ENCODE measurements at places on chromosomes 4 and X.

DNA sequence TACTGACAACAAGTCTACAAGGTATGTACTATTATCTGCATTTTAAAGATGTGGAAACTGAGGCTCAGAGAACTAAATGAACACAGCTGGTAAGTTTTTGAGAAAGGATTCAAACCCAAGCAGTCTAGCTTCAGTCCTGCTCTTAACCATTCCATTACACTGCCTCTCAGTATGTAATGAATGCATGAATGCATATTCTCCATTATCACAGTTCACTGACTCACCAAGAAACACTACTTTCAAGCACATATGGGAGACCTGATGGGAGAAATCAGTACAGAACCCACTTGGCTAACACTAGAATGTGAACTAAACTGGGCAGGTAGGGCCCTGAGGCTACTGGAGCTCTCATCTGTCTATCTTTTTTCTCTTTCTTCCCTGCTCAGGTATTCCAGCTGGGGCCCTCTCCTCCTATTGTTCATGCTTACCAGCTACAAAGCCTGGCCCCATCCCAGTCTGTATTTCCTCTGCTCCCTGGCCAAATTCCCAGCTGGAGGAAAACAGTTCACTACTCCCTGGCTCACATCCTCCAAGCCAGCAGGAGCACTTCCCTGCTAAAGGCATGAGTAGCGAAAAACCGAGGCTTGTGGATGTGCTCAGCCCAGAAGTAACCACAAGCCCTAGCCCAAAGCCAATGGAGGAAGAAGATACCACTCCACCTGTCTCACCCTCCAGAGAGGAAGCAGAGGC, 178.2 kb upstream of the ARHGEF9 start:
- no peak for DNase-seq

DNA sequence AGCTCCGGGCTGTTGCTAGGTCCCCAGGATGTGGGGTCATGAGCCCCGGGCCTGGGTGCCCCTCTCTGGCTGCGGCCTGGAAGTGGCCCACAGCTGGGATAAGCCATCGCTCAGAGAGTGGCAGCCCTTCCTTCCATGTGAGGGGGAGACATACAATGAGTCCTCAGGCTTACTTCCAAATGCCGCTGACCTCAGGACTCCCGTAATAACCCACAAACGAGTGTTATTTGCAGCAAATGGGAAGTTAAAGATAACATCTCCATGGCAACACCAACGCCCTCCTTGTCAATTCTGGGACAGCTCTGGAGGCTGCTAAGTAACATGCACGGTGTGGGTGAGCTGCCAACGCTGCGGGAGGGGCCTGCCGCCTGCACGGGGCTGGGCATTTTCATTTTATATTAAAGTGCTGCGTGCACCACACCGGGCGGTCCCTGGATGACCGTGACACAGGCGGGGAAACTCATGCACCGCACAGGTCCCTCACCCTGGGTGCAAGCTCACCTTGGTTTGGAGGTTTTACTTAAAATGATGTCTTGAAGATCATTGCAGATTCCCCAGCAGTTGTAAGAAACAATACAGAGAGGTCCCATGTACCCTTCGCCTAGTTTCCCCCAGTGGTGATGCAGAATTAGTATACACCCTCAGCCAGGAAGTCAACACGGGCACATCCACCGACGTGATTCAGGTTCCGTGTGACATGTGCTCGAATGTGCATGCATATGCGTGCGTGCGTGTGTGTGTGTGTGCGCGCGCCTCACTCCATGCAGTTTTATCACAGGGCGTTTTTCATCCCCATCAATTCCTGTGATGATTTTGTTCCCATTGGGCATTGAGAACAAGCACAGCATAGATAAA, 79.4 kb downstream of the ABLIM2 start:
- no peak for DNase-seq

DNA sequence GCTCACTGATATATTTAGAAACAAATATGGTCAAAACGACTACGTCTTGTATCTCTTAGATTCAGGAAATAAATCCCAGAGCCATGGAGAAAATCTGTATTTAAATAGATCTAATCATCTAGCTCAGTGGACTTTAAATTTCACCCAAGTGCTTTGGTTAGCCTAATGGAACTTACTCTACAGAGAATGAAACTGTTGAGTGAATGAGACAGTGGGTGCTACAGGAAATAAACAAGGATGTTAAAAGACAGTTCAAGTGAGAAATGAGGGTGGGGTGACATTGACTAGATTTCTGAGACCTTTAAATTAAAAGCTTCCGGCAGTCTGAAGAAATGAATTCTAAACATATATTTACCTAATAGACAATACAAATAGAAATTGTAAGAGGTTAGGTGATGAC, 2197.0 kb downstream of the ARAP2 start:
- DNase-seq: no peak

GRCh38 chr4:127069675-127070074, 563.1 kb upstream of the INTU start:
- DNase-seq: no peak

DNA sequence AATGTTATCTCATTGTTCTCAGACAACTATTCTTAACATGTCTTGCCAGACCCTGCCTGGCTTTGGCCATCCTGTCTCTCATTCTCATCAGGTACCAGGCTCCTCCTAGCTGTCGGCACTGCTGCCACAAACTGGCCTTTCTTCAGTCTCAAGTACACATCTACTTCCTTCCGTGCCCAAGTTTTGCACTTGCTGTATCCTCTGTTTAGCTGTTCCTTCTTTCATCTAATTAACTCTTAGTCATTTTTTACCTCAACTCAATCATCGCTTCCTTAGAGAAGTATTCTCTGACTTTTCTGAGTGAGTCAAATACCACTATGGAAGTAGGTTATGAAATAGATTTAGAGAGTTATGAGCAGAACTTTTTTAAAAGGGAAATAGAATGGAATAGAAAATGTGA, 19.7 kb downstream of the CXCL3 start:
- DNase-seq: no peak

GRCh38 chr4:148740701-148741100, 298.5 kb upstream of the NR3C2 start:
- no peak for DNase-seq

DNA sequence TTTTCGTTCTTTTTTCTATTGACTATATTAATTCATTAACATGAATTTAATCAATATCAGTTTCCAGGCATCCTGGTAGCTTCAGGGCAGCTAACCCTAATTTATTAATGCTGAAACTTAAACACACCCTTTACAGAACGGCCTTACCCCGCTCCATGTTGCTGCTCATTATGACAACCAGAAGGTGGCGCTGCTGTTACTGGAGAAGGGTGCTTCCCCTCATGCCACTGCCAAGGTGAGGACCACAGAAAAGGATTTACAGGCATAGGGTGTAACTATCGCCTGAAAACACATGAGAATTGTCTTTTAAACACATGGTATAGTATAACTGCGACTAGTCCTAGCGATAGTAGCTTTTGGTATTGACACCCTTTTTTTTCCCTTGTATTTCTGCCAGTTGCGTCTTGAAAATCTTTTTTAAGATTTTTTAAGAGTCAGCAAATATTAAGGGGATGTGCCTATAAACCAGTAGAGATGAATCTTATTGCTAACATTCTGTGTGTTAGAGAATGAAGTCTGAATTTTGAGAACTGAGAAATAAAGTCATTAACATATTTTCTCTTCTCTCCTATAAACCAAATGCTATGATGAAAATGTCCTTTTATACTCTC, 229.0 kb downstream of the ANK2 start:
- DNase-seq: no peak

DNA sequence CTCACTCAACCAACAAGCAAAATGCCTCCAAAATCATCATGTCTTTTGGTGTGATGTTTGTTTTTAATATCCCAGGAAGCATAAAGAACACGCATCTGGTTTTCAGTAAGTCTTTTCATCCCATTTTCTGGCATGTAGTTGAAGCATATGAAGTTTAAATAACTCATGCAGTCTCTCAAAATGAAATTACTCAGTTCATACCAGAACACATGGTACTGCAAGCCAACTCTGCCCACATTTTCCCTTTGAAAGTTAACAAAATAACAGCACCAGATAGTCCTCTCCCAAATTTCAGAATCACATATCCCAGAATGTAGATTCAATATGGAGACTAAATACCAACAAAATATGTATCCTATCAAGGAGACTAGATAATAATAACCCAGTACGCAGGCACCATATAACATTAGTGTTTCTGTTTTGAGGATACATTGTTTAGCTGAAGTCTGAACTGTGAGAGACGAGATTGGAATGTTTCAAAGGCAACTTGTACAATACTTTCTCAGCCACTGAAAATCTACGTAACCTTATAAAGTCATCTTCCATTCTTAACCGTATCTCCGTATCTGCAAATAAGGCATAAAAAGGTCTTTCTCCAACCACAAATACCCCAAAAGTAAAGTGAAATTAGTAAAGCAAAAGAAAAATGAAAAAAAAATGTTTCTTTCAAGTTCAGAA, 23.1 kb downstream of the CORIN start:
- DNase-seq: no peak

- DNase-seq: no peak
Measured at GRCh38 chr4:7051144-7051495, 7.9 kb downstream of the TADA2B start.

DNA sequence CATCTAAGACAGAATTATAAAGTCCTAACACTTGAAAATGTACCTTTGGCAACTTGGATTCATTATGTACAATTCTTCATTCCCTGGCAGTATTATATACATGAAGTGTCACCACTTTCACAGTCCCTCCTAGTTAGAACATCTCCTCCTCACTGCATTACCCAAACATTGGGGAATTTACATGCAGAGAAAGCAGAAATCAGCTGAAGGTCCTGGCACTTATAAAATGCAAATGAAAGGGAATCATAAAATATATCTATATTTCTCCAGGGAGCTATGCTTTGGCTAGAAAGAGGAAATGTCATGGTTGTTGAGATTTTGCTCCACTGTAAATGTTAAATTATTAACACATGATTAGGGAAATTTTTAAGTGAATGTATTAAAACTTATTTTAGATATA, 835.6 kb upstream of the SLIT2 start:
- DNase-seq: no peak

GRCh38 chr4:63275491-63275890, 1133.8 kb downstream of the TECRL start:
- no peak for DNase-seq

DNA sequence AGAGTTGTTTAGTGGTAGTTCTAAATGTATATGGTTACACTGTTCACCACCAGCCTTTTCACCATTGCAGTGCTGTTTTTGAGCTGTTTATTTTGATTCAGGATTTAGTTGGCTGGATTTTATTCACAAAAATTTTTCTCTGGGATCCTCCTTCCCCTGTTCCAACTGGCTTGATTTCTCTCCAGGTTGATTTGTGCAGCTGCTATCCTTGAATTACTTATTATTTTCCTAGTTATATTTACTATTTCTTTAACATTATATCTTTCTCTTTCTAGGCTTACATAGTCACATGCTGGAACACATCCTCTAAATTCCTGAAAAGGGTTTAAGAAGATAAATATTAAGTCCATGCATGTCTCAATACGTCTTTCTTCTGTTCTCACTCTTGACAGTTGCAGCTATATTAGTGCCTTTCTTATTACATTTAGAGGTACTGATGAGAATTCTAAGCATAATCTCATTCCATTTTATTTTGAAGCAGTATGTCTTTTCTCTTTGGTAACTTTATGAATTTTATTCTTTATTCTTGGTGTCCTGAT, 82.2 kb downstream of the SUPT20HL2 start:
- no peak for DNase-seq

- no peak for DNase-seq
Measured at GRCh38 chrX:149121206-149121920, 383.7 kb downstream of the IDS start.

- no peak for DNase-seq
Measured at GRCh38 chr4:119233750-119234149, 21.2 kb downstream of the USP53 start.

- DNase-seq: no peak
Measured at GRCh38 chrX:38103857-38104812, 97.8 kb downstream of the SYTL5 start.

DNA sequence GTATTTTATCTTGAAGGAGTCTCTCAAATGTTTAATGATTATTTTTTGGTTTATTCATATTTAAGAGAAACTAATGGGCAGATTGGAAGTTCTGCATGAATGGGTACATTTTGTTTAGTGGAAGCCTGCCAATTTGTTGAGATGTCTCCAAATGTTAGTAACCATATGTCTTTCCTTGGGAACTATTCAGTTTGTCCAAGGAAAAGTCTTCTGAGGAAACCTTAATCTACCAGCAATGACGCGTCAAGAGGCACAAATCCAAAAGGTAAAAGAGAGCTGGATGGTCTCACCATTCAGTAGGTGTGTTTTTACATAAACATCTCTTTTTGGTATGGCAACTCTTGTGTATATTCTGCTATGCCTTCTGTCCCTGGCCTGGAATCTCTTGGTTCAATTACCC, 37.4 kb upstream of the NDST3 start:
- no peak for DNase-seq

DNA sequence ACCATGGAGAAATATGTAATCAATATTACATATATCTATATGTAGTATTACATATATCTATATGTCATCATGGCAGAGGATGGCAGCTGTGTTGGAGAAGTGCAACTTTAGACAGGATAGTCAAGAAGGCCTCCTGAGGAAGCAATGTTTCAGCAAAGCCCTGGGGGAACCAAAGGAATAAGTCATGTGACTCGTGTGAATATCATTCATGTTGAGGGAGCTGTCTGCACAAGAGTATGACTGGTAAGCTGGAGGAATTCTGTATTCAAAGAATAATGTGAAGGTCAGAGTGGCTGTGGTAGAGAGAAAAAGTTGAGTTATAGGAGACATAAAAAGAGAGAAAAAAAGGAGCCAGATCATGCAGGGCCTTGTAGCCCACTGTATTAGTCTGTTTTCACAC, 92.9 kb upstream of the EDNRA start:
- DNase-seq: no peak

DNA sequence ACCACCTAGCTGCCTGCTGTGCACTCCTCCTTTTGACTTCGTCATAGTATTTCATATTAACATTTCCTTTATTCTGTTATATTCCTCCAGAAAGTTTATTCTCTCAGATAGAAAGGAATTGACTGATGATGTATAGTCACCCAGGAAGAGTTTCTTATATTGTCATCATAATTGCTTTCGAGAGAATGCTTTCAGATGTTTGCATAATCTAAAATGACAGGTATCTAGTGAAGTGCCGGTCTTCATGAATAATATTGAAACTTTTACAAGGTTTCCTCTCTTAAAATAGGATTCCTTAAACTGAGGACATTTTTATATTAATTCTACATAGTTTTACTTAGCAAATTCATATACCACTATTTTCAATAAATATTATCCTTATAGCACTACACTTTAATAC, 10.1 kb downstream of the SEC24D start:
- DNase-seq: no peak

- DNase-seq: no peak
Measured at GRCh38 chrX:47562615-47563243, 1.7 kb downstream of the ARAF start.

DNA sequence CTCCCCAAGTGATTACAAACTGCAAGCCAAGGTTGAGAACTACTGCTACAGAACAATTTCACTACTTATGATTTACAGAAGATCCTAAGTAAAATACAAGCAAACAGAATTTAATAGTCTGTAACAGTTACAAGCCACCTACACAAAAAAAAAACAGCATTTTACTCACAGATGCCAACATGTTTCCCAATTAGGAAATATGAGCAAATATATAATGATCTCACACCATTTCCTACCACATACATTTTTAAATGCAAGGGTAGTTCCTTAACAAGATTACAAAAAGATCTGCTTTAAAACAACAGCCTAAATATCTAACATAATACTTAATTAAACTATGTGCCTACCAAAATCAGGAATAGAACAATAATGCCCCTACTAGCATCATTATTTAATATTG, 63.4 kb downstream of the EFHC2 start:
- no peak for DNase-seq

All from stimulated activated CD4-positive, alpha-beta T cell treated with anti-CD3 and anti-CD28 coated beads, Interleukin-15, amount 100 ng/mL, for 1 hour (primary cell).